ENCODE measurements at places on chromosomes 4 and X.

DNA sequence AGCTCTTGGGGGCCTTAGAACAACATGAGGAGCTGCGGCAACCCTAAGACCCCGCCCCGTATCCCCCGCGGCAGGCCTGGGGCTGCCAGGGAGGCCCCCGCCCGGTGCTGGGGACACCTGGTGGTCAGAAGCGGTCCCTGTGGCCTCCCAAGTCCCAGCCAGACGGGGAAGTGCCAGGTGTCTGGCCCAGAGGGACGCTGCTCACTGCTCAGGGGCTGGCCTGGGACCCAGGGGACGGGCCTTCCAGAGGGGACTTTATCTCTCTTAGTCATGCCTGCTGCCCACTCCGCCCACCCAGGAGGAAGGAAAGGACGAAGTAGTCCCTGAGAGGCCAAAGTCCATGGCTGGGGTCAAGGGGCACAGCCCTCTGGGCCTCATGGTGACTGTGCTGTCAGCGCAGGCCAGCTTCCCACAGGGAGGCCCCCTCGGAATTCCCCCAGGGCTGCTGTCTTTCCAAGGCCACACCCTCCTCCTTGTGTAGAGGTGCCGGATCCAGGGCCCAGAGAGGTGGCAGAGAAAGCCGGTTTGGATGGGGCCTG lies 31.0 kb upstream of the HTRA3 start:
- no peak for DNase-seq

DNA sequence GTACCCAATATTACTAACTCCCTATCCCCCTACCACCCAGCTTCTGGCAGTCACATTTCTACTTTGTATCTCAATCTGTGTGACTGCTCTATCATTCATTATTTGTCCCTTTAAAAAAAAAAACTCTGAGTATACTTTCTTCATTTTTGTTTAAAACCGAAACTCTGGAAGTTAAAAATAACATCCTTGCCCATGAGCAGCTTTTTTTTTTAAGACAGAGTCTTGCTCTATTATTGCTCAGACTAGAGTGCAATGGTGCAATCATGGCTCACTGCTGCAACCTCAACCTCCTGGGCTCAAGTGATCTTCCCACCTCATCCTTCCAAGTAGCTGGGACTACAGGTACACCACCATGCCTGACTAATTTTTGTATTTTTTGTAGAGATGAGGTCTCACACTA lies 15.8 kb downstream of the UBE2K start:
- no peak for DNase-seq

- no peak for DNase-seq
These were observed 81.6 kb upstream of the ADRA2C start for GRCh38 chr4:3684546-3684945.

GRCh38 chr4:16019649-16020048 lies 56.7 kb upstream of the FGFBP2 start:
- no peak for DNase-seq

- no peak for DNase-seq
These were observed 29.8 kb upstream of the SMAD1 start for GRCh38 chr4:145451895-145452294.

DNA sequence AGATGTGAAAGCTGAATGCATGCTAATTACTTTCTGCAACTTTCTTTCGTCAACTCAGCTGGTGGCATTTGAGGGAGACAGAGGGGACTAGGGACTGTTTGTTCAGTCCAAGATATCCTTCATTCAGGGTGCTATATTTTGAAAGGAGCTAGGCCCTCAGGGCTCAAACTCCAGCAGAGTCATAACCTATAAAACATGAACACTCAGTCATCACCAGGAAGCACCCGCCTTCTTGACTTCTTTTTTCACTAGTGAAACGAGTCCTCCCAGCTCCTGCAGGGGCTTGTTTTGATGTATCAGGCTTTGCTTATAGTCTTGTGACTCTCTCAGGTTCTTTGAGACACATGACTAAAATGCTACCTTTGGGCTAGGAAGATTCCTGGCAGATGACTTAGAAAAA lies 230.6 kb downstream of the PCDH7 start:
- DNase-seq, result no peak

- no peak for DNase-seq
These were observed 61.7 kb downstream of the NBDY start for GRCh38 chrX:56790778-56791177.

DNA sequence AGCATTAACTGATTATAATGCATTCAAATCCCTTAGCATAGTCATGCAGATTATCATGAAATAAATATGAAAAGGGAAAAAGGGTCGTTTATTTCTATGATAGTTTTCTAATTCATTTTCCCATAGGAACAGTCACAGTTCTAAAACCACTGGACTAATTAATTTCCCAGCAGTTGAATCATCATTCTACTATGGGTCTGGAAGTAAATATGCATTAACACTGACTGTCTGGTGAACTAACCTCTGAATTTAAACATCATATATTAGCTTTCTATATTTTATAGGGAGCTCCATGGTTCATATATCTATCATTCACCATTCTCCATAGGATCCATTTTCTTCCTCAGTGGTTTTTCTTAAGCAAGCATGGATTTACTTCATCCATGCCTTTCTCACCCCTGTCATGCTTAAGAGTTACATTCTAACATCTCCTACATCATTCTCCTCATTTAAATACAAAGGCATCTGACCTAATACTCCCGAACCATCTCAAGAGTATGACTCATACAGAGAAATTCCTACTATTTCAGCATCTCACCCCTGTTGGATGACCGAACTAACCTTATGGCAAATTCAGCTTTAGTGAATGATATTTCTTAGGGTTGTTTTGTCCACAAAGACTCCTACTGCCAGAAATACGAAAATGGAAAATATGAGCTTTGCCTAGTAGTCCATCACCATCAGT lies 198.7 kb upstream of the ADAMTS3 start:
- DNase-seq, result no peak

DNA sequence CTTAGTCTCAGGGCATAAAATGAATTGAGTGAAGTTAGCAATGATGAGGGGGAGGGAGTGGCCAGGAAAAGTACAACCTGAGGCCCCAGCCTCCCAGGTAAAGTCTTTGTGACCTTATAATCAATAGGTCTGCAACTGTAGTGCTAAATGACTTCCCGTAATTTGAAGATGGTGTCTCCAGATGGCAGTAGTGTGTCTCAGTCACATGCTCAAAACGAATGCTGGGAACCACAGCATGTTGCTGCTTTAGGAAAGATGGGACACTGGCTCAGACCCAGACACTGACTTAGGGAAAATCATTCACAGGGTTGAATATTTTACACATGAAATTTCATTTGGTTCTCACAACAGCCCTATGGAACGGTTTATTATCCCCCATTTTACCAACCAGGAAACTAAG lies 10.3 kb downstream of the SRPX2 start:
- no peak for DNase-seq

- no peak for DNase-seq
These were observed 69.2 kb downstream of the SYNPO2 start for GRCh38 chr4:118957722-118958445.

Data from stimulated activated CD4-positive, alpha-beta T cell treated with anti-CD3 and anti-CD28 coated beads, TNF-alpha, amount 100 ng/mL, for 1 hour (primary cell).